ENCODE measurements at places on chromosomes 3 and 15.

GRCh38 chr3:180175572-180175971 is 138.8 kb upstream of the PEX5L start:
- DNase-seq = no peak

GRCh38 chr15:70442616-70443321 is 320.6 kb downstream of the UACA start:
- DNase-seq = no peak

DNA sequence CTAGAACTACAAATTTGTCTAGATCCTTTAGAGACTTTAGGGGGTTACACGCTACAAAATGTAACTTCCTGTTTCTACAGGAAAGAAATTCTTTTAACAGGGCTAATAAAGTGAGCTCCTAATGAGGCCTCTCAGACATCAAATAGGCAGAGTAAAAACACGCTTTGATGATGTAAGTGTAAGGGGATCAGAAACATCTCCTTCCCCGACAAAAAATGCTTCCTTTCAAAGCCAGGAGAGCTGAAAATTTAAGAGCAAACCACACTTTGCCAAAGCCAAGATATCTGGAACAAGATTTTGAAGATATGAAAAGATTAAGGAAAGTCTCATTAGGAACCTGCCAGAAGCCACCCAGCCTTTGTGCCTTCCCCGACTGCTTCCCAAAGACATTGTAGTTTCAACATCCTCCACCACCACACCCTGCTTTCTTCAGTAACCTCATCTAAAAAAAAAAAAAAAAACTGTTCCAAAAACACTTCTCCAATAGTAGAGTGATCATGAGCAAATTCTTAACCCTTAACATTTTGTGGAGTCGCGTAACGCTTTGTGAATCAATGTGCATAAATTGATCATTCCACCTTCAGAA is 505.0 kb upstream of the THBS1 start:
- no peak for DNase-seq

GRCh38 chr15:96285305-96285704 is 45.2 kb upstream of the NR2F2 start:
- DNase-seq = no peak

DNA sequence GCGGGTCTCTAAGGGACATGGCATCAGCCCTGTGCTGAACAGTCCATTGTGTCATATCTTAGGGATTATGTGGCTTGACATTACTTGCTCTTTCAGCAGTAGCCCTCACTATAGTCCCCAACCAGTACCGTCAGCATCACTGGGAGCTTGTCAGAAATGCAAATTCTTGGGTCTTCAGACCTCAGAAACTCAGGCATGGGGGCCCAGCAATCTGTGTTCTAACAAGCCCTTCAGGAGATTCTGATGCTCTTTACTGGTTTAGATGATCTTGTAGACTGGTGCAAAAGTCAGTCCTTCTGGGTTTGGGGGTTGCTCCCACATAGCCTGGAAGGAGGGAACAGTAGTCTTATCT is 39.0 kb upstream of the TRAK1 start:
- no peak for DNase-seq

DNA sequence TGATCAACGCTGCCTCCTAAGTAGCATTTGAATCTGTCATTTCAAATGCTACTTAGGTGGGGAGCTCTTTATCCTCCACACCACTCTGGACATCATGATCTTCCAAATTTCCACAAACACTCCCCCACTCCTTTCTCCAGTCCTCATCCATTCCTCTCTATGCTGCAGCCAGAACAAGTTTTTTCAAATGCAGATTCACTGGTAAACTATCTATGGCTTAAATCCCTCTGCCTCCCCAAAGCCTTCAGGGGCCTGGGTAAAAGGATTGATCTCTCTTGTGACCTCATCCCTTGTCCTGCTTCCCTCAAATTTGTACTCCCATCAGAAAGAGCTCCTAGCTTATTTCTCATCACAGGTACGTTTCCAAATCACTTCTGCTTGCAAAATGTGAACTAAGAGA is 1.3 kb upstream of the AEN start:
- no peak for DNase-seq

- no peak for DNase-seq
Measured at GRCh38 chr3:64454768-64455167, 229.5 kb upstream of the PRICKLE2 start.

DNA sequence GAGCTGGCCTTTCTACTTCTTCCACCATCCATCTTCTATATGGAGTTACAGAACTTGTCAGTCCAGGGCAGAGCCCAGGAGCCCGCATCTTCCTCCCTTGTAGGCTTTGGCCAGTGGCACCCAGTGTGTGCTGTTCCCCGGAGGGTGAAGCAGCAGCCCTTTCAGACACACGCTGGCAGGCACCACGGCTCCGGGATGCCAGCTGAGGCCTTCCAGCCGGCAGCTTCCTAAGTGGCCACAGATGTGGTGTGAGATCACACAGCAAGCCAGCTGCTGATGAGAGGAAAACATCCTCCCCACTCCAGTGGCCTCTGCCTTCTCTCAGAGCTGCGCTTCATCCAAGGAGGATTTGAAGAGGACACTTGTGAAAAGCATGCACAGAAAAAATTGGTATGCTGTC is 24.1 kb downstream of the CRABP1 start:
- no peak for DNase-seq

GRCh38 chr3:127915937-127916493 is 983 bp downstream of the KBTBD12 start:
- DNase-seq = no peak

GRCh38 chr3:71973274-71974030 is 188.5 kb upstream of the PROK2 start:
- no peak for DNase-seq

DNA sequence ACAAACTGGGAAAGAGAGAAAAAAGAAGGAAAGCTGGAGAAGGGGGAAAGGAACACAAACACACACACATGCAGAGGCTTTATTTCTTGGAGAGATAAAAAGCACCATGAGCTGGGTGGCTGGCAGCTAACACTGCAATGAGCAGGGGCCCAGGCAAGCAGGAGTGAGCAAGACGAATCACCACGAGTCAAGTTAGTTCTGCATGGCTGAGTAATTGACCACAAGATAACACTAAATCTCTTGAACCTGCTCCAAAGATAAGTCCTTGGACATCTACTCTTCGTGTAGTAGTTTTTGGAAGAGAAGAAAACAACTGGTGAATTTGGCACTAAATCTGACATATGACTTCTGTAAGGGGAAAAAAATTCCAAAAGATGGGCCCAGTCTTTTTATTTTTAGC is 100.9 kb downstream of the MYO5A start:
- no peak for DNase-seq

DNA sequence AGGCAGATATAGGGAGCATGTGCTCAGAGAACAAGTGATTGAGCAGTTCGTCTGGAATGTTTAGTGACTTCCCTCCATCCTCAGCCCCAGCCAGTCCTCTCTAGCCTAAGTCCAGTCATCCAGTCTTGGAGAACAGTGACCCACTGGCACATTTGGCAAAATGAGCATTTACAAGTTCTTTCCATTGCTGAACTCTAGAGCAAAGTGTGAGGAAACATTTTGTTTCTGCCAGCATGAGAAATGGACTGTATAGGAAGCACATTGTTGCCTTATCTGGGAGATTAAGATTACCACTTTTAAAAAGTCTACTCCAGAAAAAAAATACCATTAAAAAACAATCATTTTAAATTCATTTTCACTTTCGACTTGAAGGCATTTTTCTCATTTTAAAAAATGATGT is 353.6 kb downstream of the SHQ1 start:
- no peak for DNase-seq

DNA sequence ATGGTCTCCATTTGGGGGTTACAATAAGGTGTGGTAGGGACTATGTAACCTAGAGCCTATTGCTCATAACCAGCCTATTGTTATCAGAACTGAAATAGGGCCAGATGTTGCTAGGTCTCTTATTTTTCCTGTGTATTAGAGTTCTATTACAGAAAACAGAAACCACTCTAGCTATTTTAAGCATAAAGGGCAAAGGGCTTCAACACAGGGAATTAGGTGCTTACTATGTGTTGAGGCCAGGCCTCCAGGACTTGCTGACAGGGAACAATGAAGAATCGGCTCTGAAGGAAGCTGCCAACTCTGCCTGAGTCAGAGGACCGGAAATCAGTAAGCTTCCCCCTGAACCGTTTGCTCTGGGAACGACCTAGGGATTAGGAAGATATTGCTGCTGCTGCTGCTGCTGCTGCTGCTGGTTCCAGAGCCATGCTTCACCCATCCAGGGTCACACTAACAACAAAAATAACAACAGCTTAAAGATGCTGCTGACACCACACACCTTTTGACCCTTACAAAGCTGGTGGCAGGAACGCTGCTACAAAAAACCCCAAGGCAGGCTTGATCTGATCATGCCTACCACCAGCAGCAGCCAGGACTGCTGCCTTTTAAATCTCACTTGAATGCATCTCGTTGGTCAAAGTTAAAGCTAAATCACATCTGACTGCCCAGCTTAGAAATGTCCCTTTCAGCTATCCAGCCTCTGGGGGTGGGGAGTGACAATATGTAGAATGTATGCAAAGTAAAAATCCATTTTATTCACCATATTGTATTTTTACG is 276.9 kb upstream of the IL12A start:
- DNase-seq = no peak

DNA sequence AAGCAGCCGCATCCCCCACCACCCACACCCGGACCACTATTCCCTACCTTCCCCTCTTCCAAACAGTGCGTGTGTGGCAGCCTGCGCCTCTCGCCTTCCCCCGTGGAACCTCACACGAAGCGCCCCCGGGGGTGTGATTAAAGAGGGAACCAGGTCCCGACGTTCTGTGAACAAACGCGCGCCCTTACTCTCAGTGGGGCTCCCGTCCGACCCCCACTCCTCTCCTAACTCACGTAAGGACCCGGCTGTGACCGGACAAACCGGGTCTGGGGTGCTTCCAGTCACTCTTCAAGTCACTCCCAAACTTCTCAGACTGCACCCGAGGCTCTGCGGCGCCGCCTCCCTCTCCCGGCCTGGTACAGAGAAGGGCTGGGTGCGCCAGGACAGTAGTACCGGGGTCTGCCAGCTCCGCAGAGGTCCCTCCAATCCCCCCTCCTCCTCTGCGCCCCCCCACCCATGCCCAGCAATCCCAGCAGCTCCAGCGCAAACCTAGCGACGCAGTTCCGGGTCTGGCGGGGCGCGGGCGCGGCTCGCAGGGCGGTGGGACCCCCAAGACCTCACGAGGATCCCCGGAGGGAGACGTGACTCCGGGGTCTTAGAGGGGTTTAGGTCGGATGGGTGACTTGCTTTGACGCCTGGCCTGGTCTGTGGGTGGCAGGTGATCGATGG is 574 bp downstream of the DUOXA1 start:
- no peak for DNase-seq

GRCh38 chr3:139308560-139308959 is 35.3 kb upstream of the MRPS22 start:
- DNase-seq = no peak

DNA sequence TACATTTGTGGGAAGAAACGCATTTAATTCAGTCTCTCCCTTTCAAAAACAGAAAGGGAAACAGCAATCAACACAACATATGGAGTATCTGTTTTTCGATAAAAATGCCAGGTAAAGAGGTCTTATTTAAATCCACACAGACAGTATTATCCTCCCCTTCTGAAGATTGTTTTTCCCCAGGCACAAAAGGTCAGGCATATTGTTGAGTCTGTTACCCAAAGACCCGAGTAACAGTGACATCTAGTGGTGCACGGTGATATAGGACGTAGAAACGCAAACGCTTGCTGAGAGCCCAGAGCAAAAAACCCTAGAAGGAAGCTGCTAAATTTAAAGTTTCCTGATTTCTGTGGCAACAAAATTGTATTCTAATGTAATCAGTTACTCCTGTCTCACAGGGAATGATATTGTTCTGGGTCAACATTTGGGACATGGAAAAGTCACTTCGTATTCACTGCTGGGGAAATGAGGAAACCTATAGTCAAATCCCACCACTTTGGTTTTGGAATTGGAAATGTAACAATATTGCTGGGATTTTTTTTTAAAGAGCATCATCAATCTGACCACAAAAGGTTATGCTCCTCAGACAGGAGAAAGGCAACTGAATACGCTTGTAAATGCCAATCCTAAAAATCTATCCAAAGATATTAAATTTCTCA is 312.7 kb upstream of the CCDC54 start:
- DNase-seq = peak; percentile 35

- DNase-seq = no peak
Measured at GRCh38 chr3:189720736-189721417, 89.7 kb downstream of the TP63 start.

DNA sequence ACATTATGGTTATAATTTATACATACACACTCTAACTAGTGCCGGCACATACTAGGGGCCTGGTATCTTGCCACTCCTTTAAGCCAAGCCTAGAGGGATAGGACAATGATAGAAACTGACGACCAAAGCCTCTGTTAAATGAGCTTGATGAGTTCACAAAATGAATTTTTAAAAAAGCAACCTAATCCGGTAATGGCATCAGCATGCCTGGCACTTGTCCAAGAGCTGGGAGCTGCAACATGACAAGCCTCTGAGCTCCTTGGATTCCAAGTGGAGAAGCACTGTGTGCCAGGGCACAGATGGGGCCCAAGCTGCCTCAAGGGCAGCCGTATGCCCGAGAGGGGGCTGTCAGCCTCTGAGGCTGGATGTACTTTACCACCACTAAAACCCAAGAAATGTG is 9.7 kb downstream of the ETV5 start:
- no peak for DNase-seq

DNA sequence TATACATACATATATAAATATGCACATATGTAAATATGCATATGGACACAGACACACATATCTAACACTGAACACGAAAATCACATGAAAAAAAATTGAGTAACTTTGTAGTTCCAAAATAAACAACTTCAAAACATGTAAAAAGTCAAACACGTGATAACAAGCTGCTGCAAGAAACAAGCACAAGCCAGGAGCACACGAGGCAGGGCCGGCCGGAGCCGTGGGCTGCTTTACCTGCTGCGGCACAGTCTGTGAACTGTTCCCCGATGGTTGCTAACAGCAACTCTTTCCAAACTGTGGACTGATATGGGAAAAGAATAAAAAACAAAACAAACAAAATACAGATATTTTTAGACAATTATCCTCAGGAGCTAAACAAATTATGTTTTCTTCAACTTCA is 31.6 kb downstream of the EIF4E3 start:
- no peak for DNase-seq

GRCh38 chr3:111885578-111885977 is 26.5 kb downstream of the PHLDB2 start:
- no peak for DNase-seq

DNA sequence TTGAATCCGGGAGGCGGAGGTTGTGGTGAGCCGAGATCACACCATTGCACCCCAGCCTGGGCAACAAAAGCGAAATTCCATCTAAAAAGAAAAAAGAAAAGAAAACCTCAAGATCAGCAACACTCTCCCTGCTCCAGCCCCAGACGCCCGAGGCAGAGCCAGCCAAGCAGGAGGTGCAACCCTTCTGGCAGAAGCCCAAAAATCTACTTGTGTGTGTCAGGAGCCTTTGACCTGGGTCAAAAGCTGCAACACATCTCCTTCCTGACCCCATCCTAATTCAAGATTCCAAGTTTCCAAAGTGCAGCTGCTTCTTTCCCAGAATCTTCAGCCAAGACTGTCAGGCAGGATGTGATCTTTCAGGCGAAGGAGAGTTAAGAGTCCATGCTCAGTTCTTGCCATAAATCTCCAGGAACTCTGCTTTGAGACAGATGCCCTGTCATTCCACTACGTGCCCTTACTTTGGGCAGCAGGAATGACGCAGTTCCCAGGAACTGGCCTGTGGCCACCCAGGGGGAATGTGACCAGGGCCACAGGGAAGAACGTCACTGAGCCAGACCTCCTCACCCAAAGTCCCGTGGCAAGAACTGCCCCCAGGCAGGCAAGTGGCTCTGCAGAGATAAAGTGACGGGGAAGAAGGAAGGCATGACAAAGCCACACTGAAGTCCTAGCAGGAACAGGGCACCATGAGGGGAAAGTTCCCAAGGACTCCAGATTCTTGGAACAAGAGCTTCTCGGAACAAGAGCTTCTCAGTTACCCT is 39.4 kb downstream of the SH3BP5 start:
- no peak for DNase-seq

- no peak for DNase-seq
Measured at GRCh38 chr15:38130740-38131498, 121.7 kb upstream of the SPRED1 start.

Data from effector CD4-positive, alpha-beta T cell (primary cell).